Naive thymus-derived CD4-positive, alpha-beta T cell (primary cell): ENCODE measurements at places on chromosomes 5 and 9.
A peak's percentile ranks its signal among the peaks of the same experiment; 100 is the strongest.

- no peaks in the 10 kb centered on the region for H3K36me3 ChIP-seq
- DNase-seq: no peak
- H3K27me3 ChIP-seq: no peaks in the 10 kb centered on the region
- H3K4me1 ChIP-seq: no peaks in the 10 kb centered on the region
These were observed at the start of gene HMHB1 for GRCh38 chr5:143812085-143812705. HMHB1 (plus strand) TSS chr5:143812161.

- peaks cover 5% of the 10 kb centered on the region for H3K4me1 ChIP-seq
- no peaks in the 10 kb centered on the region for H3K27me3 ChIP-seq
- no peak overlapping the region for H3K27ac ChIP-seq
- no peak for DNase-seq
- no peak overlapping the region for H3K4me3 ChIP-seq
- no peaks in the 10 kb centered on the region for H3K36me3 ChIP-seq
These were observed 155.0 kb downstream of the AOPEP start for GRCh38 chr9:94881454-94881853.

GRCh38 chr9:37197158-37198038 lies 77.0 kb downstream of the ZCCHC7 start:
- no peak overlapping the region for H3K4me3 ChIP-seq
- DNase-seq: no peak
- H3K4me1 ChIP-seq: peaks cover 19% of the 10 kb centered on the region
- no peaks in the 10 kb centered on the region for H3K27me3 ChIP-seq

DNA sequence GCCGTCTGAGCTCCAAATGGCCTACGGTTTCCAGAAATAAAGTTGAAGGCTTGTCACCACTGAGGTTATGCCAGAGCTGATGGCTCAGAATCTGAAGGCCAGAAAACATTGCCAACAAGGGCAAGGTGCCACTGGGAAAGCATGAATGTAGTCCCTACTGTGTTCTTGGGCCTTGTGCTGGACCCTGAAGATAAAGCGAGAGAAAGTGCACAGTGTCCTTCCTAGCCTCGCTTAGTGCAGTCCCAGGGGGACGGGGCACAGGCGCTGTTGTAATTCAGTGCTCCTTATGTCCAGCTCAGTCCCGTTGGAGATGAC lies 84.5 kb downstream of the NDFIP1 start:
- H3K4me3 ChIP-seq: no peak overlapping the region
- no peaks in the 10 kb centered on the region for H3K36me3 ChIP-seq
- DNase-seq: no peak
- H3K27me3 ChIP-seq: no peaks in the 10 kb centered on the region
- no peaks in the 10 kb centered on the region for H3K4me1 ChIP-seq
- no peak overlapping the region for H3K27ac ChIP-seq

GRCh38 chr9:134327671-134328231 lies 1.5 kb downstream of the RXRA start:
- no peak overlapping the region for H3K4me3 ChIP-seq
- no peak for DNase-seq

DNA sequence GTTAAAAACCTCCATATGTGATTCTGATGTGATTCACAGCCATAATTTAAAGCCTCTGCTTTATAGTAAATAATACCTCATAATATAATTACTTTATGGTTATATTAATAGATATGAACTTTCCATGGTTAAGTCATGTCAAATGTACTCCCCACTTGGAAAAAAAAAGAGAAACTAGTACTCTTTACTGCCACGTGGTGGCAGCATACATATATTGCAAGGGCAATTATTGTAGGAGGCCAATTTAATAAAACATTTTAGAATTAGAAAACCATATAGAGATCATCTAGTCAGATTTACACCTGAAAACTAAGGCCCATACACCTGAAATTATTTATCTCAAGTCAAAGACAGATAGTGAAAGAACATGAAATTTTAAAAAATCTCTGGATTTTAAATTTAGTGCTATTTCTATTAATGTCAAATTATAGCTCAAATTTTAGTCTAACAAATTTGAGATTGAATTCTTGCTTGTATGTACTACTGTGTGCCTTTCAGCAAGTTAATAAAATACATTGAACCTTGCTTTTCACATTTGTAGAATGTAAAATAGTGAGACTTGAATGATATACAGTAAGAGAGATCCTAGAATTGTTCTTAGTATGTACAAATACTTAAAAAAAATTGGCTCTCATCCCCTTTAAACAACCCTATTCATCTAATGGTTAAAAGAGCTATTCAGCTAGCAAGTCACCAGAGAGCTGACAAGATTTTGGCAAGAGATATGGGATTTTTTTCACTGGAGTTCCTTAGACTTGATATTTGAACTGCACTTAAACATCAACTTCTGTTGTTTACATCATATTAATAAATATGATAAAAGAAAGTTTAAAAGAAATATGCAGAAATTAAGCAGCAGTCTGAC lies 603.8 kb downstream of the TLE4 start:
- no peaks in the 10 kb centered on the region for H3K36me3 ChIP-seq
- H3K27ac ChIP-seq: no peak overlapping the region

GRCh38 chr5:17878541-17878940 lies 244.3 kb downstream of the TAF11L14 start:
- H3K4me3 ChIP-seq: no peak overlapping the region
- no peak overlapping the region for H3K27ac ChIP-seq
- no peaks in the 10 kb centered on the region for H3K27me3 ChIP-seq
- no peaks in the 10 kb centered on the region for H3K4me1 ChIP-seq
- no peaks in the 10 kb centered on the region for H3K36me3 ChIP-seq
- DNase-seq: no peak

DNA sequence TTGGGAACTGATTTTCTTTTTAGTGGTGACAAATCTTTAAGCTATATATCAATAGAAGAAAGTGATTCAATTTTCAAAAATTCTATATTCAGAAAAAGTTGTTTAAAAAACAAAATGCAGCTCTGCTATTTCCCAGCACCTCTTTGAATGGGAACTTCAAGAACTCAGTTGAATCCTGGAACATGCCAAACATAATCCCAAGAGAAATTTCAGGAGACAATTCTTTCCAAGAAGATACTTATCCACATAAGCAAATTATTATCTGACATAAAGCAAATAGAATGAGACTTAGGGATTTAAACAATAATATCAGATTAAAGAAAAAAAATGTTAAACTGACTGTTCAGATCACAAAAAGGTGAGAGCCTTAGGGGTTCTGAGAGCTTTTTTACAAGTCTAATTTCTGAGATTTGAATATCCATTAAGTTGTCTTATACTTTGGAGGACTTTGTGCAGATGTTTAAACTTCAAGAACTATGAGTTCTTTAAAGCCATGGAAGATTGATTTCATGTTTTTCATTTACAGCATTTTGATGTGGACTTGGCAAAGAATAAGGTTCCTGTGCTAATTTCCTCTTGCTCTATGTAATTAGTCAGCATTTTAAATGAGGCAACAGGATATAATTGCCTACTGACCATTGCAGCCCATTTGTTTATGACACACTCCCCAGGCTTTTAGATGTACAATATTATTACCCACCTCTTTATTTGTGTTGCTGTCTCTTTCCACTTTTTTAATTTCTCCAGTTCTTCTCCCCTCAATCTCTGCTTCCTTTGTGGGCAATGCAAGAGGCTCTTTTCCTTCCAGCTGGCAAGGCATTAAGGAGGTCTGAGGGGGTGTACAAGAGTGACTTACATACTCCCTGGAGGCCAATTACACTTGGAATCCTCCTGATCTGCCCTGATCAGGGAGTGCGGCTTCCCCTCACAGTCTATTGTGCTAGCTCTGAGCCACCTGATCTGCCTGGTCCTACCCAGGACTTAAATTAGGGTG lies 419.1 kb downstream of the NR2F1-AS1 start:
- H3K27ac ChIP-seq: no peak overlapping the region
- no peaks in the 10 kb centered on the region for H3K36me3 ChIP-seq
- H3K4me3 ChIP-seq: no peak overlapping the region
- H3K27me3 ChIP-seq: no peaks in the 10 kb centered on the region

DNA sequence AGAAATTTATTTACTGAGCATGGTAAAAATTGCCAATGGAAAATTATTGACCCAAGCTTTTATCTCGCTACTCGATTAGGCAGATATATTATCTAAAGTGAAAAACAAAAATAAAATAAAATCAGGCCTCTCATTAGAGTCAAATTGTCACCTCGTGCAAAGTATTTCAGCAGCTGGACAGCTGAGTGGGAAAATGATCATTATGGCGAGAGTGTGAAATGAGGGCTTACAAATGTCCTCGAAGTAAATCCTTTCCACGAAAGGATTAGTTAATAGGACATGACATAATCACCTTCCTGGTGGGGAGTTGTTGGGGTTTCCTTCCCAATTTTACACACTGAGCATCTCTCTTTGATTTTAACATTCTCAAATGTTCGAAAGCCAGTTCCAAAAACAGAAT lies 5.4 kb upstream of the DPYSL3 start:
- no peak overlapping the region for H3K27ac ChIP-seq
- H3K4me1 ChIP-seq: no peaks in the 10 kb centered on the region
- no peak for DNase-seq
- no peaks in the 10 kb centered on the region for H3K27me3 ChIP-seq

DNA sequence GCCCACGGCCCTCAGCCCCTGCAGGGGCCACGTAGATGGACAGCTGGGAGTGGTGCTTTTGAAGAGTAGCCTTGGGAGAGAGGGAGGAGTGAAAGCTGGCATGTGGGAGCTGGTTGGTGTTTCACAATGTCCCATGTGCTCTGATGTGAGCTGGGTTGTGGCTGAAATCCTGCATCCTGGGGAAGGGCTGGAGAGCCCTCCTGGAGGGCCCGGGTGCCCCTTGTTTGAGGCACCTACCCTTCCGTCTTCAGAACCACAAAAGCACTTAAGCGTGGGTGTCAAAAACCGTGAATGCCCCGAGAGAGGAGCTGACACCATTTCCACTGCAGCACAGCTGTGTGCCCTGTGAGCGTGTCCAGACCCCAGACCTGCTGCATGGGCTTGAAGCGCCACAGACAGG lies 199.1 kb upstream of the ZNF618 start:
- no peaks in the 10 kb centered on the region for H3K27me3 ChIP-seq
- H3K36me3 ChIP-seq: no peaks in the 10 kb centered on the region
- no peak overlapping the region for H3K4me3 ChIP-seq
- H3K4me1 ChIP-seq: no peaks in the 10 kb centered on the region

DNA sequence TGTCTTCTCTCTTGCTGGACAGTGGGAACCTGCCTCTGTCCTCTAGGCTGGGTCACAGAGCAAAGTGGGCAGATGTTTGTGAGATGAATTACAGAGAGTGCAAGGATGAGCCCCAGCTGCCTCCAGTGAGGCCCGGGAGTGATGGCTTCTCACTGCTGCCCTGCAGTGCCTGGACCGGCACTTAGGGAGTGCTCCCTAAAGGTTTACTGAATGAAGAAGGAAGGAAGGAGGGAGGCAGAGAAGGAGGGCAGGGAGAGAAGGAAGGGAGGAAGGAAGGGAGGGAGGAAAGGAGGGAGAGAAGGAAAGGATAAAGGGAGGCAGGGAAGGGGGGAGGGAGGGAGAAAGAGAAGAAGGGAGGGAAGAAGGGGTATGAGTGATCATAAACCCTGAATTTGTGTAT lies 42.7 kb upstream of the GRHPR start:
- H3K27me3 ChIP-seq: no peaks in the 10 kb centered on the region
- DNase-seq: no peak
- H3K27ac ChIP-seq: no peak overlapping the region
- H3K4me1 ChIP-seq: no peaks in the 10 kb centered on the region

DNA sequence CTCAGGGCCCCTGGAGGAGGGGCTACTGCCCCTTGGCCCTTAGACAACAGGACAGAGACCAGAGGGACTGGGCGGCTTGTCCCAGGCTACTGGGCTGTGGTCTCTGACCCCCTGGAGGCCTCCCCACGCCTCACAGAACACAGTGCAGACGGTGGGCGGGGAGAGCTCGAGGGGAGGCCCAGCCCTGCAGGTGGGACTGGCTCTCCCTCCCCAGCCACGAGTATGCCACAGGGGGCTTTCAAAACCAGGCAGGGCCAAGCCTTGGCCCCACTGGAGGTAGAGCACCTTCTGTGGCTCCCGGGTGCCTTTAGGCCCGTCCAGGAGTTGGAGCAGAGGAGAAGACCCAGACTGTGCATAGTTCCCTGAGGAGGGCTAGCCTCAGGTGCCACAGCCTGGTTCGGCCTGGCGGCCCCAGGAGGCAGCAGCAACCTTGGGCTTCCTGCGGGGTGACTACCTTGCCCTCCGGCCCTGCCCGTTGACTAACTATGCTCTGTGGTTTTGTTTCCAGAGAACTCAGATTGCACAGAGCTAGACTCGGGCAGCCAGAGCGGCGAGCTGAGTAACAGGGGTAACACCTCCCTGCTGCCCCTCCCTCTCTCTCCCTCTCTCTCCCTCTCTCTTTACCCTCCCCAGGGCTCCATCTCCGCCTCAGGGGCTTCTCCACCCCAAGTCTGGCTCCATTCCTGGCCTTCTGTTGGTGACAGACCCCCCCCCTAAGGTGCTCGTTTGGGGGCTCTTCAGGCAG lies 15.5 kb downstream of the CARD19 start:
- H3K27ac ChIP-seq: no peak overlapping the region
- H3K4me1 ChIP-seq: peaks cover 4% of the 10 kb centered on the region
- H3K36me3 ChIP-seq: no peaks in the 10 kb centered on the region
- no peak overlapping the region for H3K4me3 ChIP-seq

- H3K27ac ChIP-seq: no peak overlapping the region
- H3K27me3 ChIP-seq: no peaks in the 10 kb centered on the region
- H3K4me1 ChIP-seq: no peaks in the 10 kb centered on the region
- DNase-seq: no peak
- H3K36me3 ChIP-seq: no peaks in the 10 kb centered on the region
These were observed 128.2 kb downstream of the OLFM1 start for GRCh38 chr9:135215571-135216161.

GRCh38 chr5:55031492-55031891 lies 7.4 kb downstream of the GZMK start:
- H3K4me1 ChIP-seq: peaks cover 45% of the 10 kb centered on the region
- peaks cover 16% of the 10 kb centered on the region for H3K36me3 ChIP-seq
- no peak overlapping the region for H3K27ac ChIP-seq

DNA sequence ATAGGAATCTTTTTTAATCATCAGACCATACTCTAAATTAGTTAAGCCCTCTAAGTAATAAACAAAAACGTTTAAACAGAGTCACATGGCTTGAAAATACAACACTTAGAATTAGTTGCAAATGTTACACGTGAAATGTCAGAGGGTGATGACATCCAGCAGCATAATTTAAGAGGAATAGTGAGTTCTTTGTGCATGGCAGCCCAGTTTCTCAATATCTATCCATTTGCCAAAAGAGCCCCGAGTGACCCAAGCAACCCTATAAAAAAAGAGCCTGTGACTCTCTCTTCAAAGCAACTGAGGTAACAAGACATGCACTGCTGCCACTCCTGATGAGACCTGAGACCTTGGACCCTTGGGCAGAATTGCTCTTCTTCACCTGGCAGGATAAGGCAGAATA lies 96.9 kb upstream of the RASA1 start:
- no peak for DNase-seq
- H3K27ac ChIP-seq: no peak overlapping the region
- H3K36me3 ChIP-seq: no peaks in the 10 kb centered on the region
- H3K4me1 ChIP-seq: no peaks in the 10 kb centered on the region

DNA sequence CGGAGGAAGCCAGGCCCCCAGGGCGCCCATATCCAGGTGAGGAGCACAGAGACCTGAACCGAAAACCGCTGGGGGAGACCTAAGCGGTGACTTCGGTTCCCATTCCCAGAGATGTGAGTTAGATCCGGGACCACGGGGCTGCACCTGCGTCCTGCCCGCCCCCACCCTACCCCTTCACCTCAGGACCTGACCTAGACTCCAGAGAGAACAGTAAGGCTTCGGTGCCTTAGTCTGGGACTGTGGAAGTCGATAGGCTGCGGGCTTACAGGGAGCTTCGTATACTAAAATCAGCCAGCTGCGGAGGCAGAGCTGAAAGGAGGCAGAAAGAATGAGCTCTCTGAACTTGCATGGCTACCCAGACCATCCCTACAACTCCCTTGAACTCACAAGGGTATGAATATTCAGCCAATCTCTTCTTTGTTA lies 518 bp upstream of the FAM13B start:
- H3K36me3 ChIP-seq: no peaks in the 10 kb centered on the region
- peak overlapping the region; percentile 71 for H3K4me3 ChIP-seq
- peaks cover 47% of the 10 kb centered on the region for H3K4me1 ChIP-seq
